Colonic mucosa (tissue), 4 donors: ENCODE measurements at places on chromosomes 5 and 9.

DNA sequence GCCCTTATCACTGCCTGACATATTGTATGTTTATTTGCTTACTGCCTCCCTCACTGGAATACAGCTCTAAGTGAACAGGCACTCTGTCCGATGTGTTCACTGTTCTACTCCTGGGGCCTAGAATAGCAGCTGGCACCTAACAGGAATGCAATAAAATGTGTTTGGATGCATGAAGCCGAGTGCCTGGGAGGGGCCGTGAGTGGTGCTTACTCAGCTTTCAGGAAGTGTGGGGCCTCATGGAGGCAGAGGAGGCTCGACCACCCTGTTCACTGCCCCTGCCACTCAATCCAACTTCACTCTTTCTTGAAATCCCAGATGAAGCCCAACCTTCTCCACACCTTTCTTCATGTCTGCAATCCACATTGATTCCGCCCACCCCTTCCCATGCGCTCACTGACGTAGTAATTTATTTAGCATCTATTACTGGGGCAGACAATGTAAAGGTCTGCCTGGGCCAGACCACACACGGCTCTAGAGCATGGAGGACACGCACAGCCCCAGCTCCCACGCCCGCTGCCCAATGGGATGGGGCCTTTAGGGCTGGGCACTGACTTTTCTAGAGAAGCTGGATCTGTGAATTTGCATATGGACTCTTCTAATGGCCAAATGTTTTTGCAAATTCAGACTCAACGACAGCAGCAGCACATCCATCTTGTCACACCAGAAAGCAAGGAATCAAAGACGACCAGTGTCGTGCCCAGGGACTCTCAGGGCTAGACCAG, 21.3 kb downstream of the TBC1D9B start:
- no peak for DNase-seq

DNA sequence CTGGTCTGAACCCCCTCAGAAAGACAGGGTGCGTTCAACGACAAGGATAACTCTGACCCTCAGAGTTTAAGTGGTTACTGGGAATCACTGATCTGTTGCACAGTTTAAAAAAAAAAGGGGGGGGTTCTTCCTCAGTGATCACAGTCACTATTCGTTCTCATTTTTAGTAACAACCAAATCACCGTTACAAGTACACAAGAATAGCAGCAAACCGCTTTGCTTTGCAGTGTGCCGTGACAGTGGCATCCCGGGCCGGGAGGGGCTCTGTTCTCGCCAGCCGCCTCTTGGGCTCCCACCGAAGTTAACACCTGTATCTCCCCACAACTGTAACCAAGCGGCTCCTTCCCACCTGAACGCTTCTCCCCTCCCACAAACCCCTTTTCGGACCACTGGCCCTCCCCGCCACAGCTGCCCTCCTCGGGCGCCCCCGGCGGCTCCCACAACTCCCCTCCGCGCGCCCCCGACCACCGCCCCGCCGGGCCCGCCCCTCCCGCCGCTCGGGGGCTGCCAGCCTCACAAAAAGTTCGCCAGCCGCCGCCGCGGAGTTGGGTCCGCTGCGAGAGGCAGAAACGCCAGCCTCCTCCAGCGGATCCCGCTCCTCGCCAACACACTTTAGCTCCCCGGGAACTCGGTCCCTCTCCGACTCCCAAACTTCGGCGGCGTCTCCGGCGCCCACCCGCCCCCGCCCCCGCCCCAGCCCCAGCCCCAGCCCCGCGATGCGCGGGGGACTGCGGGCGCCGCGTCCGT, 1.2 kb downstream of the SSBP2 start:
- DNase-seq: peak; percentile 38

- DNase-seq: no peak
Observed at GRCh38 chr5:132788508-132788907, 11.5 kb upstream of the SEPTIN8 start.

DNA sequence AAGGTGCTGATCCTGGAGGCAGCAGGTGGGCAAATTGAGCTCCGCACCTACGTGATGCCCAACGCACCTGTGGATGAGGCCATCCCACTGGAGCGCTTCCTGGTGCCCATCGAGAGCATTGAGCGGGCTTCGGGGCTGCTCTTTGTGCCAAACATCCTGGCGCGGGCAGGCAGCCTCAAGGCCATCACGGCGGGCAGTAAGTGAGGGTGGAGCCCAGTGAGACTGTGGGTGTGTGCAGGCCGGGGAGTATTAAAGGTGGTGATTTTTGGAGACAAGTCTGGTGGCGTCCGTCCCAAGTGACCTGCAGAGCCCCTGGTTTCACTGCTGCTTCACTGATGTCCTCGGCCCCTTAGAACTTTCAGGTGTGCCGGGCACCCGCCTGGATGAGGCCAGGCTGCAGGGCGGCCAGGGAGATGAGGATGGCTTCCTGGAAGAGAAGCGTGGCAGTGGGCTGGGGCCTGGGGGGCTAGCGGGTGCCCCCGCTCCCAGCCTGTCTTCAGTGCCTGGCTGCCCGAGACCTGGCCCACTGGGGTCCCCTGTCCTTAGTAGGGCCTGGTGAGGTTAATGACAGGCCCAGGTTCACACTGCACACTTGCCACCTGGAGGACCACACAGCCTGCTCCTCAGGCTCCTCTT, 4.2 kb downstream of the ENDOG start:
- DNase-seq: no peak

DNA sequence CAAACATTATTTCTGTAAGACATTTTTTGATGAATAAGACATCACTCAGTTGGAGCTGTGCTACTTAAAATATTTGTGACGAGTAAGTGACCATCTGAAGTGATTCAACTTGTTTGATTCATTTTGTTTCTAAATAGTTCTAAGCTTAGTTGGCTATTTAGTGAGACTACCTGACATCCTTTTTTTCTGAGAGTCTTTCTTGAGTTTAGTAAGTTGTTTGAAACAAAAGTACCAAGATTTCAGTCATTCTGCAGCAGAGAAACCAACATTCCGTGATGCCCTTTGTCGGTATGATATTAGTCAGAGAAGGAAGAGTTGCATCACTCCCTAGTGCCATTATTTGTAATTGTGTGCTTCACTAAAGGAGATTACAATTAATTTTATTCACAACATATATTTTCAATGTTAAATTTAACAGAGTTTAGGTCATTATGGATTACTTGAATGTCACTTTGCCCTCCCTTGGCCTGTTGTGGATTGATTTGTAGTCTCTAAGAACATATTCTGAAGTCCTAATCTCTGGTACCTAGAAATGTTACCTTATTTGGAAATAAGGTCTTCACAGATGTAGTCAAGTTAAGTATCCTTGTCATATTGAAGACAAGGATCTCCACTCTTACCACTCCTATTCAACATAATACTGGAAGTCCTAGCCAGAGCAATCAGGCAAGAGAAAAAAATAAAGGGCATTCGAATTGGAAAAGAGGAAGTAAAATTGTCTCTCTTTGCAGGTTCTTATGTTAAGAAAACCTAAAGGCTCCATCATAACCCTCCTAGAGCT, 212.2 kb downstream of the PCSK1 start:
- DNase-seq: no peak

- DNase-seq: no peak
Observed at GRCh38 chr5:50441493-50441955, 436 bp upstream of the EMB start.

DNA sequence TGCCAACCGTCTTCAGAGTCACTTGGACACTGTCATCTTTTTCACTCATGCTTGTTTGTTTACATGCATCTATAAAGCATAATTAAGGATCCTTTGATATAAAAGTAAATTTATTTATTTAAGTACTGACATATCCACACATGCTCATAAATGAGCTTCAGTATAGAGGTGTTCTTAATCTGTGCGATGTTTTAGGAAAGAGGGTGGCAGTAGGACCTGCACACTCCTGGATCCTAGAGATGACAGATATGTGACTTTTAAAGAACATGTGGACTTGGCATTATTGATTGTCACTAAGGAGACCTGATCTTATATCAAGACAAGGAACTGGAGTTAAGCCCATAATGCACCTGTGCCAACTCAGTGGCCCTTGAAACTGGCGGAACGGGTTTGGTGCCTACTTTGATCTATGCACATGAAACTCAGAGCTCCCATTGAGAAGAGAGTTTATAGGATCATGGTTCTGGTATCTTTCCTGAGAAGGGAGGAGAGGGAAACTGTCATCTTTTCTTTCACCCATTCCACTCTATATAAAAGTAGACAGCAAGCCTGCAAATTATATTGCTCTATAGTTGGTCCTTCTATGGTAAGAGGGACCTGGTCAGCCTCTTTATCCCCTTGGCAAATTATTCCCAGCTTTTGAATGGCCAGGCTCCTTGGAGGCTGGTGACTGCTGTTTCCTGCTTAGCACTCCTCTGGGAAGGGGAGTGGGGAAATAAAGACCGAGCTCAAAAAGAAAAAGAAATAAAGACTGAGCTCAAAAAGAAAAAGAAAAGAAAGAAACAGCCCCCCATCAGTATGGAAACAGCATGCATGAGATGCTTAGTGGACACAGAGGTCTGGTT, 57.8 kb upstream of the LIFR start:
- no peak for DNase-seq

- no peak for DNase-seq
Observed at GRCh38 chr9:38362852-38363588, 29.5 kb upstream of the ALDH1B1 start.

- no peak for DNase-seq
Observed at GRCh38 chr9:7542693-7543092, 256.9 kb downstream of the DMAC1 start.

GRCh38 chr9:116632990-116633838, 53.9 kb upstream of the TRIM32 start:
- no peak for DNase-seq

GRCh38 chr5:160357394-160357793, 13.0 kb downstream of the C1QTNF2 start:
- no peak for DNase-seq

- no peak for DNase-seq
Observed at GRCh38 chr9:37566716-37567115, 9.5 kb downstream of the FBXO10 start.

- no peak for DNase-seq
Observed at GRCh38 chr9:79280691-79281090, 291.1 kb upstream of the TLE4 start.

DNA sequence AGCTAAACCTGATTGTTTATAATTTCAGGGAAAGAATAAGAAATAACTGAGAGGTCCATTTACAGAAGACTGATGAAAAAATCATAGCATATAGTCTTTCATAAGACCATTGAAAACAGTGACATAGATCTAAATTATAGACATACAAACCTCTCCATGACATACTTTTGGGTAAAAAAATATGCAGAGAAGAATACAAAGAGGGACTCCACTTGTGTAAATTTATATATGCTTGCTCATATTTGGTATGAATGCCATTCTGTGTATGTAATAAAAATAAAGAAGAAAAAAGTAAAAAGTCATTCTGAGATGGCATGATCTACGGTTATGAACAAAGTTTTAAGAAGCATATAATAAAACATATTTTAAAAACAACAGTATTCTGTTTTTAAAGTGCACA, 310.7 kb downstream of the ASTN2 start:
- DNase-seq: no peak

GRCh38 chr9:93094658-93095204, 1.3 kb upstream of the CARD19 start:
- peak; percentile 67 for DNase-seq

DNA sequence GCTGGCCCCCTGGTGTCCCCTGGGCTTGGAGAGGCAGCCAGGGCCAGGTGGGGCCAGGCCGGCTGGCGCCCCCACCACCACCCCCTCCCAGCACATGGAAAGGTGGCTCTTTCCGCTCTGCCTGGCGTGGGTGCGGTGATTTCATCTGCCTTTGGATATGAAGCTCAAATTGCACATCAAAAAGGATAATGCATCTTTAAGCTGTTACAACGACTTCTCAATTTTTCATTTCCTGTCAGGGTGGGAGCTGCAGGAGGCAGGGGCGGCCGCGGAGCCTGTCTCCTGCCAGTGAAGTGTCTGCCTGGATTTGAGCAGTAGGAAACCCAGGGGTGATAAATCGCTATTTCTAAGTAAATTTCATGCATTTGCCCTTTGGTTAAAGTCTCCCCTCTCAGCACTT, 169.2 kb upstream of the MVB12B start:
- no peak for DNase-seq

DNA sequence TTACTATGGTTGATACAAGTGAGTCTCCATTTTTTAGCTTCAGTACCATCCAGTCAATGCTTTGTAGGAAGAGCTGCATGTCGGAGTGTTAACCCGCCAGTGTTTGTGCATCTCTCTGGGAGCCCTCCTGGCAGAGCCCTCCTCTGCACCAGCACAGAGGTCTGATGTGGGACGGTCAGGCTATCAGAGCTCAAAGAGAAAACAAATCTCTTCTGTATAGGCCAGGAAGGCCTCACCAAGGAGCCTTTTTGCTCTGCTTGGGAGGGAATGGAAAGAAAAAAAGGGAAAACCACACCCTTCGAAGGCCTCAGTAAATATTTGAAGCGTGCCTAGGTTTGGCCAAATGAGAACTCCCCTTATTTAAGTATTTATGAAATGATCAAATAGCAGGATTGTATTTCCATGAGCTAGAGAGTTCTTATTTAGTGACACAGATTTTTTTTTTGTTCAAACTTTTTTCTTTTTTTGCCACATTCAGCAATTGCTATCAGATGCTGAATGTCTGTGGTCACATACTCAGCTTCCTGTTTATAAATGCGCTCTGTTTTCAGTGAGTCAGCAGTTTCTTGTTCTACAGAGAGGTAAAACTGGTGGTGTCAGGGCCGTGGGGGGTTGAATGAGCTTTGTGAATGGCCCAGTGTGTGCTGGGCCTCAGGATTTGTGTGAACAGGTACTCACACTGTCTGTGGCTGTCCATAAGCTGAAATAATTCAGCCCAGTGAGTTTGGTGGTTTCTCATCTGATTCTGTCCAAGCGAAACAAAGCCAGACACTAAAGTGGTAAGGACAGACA, 226.6 kb downstream of the SNX18 start:
- DNase-seq: peak; percentile 30

GRCh38 chr5:88847420-88847819, 35.6 kb downstream of the MEF2C start:
- no peak for DNase-seq

- DNase-seq: no peak
Observed at GRCh38 chr5:98105681-98106080, 667.8 kb upstream of the RGMB start.

- DNase-seq: peak; percentile 16
Observed at GRCh38 chr9:93260263-93261066, 76.5 kb downstream of the WNK2 start.
